ENCODE measurements at places on chromosomes 3 and 15. TPM values are rescaled to one million over a fixed set of nuclear protein-coding genes. Genes with fewer than 3 reads are reported as not detected.

Gene IQSEC1
- 14.3 TPM for total RNA-seq

GRCh38 chr3:44833394-44833793 is 28.3 kb upstream of the TMEM42 start:
- no peak for DNase-seq

DNA sequence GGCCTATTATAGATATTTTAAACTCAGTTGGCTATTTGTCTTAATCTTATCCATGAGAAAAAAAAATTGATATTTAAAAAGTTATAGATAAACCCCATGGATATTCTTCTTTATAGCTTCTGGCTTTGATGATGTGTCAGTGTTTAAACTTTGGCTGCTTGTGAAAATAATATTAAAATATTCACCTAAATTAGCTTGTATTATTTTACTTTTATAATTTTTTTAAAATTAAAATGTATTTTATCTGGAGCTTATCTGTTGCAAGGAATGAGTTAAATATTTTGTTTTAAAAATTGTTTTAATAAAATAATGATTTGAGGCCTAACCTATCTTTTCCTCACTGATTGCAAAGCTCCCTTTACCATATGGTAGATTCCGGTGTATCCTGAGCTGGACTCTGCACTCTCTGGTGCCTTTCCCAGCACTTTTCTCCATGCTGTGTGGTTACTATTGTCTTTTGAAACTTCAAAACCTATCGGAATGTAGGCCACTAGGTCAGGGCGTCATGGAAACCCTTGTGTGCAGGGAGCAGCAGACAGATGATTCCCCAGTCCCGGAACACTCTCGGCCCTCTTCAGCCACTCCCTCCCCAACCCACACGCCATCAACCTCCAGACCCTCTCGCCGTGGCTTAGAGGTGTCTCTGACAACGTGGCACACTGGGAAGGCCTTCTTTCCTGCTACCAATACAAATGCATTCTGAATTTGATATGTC is 252.3 kb upstream of the ATP10A start:
- no peak for DNase-seq

DNA sequence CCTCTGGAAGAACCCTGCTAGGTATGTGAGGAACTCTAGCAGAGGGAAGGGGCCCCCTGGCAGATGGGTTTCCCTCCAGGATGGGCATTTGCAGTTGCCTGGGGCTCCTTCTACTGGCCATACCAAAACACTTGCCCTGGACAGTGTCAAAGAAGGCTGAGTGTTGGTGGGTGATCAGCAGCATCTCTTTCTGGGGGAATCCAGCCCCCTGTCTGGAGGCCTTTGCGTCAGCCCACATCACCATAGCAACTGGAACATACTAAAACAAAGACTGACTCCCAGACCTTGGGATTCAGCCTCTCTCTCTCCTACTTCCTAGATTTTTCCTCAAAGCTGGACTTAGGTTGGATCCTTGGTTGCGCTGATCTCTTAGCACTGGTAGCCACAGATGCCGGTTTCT is 8.1 kb downstream of the CEMIP start:
- DNase-seq, result no peak

Gene ZNF35
- total RNA-seq, result 24.3 TPM

- no peak for DNase-seq
These were observed 114.7 kb downstream of the GADL1 start for GRCh38 chr3:30779686-30780287.

- no peak for DNase-seq
These were observed 14.3 kb upstream of the SRP14 start for GRCh38 chr15:40053079-40053830.

All from occipital lobe (tissue), 3 donors.